Activated gamma-delta T cell treated with Interleukin-2 at 50 U/mL for 16 hours (primary cell): ENCODE measurements at places on chromosomes 3 and 15.

GRCh38 chr15:80568876-80569605 lies 126.1 kb upstream of the ABHD17C start:
- DNase-seq, result no peak

GRCh38 chr3:11323813-11324212 lies 51.6 kb downstream of the ATG7 start:
- no peak for DNase-seq

- DNase-seq, result no peak
These were observed 1080.8 kb downstream of the TUSC7 start for GRCh38 chr3:117790235-117790987.

DNA sequence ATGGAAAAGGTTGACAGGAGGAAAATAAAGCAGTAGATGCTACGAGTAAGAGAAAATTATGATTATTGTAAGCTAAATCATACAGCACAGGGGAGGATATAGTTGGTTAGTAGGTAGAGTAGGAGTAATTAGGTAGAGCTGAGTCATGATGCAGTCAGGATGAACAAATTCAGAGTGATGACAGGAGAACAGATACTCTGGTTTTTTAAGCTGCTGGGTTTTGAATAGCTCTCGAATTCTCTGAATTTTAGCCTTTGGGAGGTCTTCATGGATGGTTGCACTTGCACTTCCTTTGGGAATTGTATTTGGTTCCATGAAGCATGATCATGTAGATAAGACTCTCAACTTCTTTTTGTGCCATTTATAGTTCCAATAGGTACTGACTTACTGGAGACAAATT lies 96.2 kb downstream of the ECT2 start:
- DNase-seq, result no peak

- no peak for DNase-seq
These were observed 44.6 kb upstream of the FILIP1L start for GRCh38 chr3:100158918-100159330.

DNA sequence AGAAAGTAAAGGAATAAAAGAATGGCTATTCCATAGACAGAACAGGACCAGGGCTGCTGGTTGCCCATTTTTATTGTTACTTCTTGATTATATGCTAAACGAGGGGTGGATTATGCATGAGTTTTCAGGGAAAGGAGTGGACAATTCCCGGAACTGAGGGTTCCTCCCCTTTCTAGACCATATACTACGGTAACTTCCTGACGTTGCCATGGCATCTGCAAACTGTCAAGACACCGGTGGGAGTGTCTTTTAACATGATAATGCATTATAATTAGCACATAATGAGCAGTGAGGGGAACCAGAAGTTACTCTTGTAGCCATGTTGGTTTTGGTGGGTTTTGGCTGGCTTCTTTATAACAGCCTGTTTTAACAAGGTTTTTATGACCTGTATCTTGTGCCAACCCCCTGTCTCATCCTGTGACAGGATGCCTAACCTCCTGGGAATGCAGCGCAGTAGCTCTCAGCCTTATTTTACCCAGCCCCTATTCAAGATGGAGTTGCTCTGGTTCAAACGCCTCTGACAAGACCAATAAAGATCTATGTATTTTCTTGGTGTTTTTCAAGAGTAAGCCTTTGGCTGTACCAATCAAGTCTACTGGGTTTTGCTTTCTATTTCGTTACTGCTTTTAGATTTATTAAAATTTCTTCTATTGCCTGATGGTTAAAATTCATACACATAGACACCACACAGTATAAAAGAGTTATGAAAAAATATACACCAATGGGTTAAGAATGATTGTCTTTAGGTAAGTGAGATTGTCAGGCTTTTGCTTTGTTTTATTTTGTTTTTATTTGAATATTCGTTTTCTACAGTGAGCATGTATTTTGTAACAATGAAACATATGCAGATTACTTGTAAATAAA lies 37.4 kb upstream of the CTDSPL start:
- no peak for DNase-seq

GRCh38 chr3:60580809-60581208 lies 670.4 kb downstream of the FHIT start:
- DNase-seq, result no peak

GRCh38 chr3:148126956-148127355 lies 570.7 kb upstream of the AGTR1 start:
- DNase-seq, result no peak
